ENCODE measurements at places on chromosomes 6 and 20. TPM values are rescaled to one million over a fixed set of nuclear protein-coding genes. Genes with fewer than 3 reads are reported as not detected.

The MAFB gene
- 98.5 TPM for total RNA-seq

The KIAA1586 gene
- total RNA-seq: 12.2 TPM

The LY6G6D gene
- total RNA-seq: not detected

The CTNNBL1 gene
- total RNA-seq: 53.1 TPM

The RAB44 gene
- total RNA-seq: not detected

The CDS2 gene
- 49.6 TPM for total RNA-seq

The HLA-DQB1 gene
- 15.8 TPM for total RNA-seq

The EPB41L1 gene
- total RNA-seq: 38.1 TPM

The FRK gene
- total RNA-seq: 1.3 TPM

The MAP1LC3A gene
- total RNA-seq: 71.6 TPM

The REM1 gene
- 1.4 TPM for total RNA-seq

The PCK1 gene
- total RNA-seq: 267 TPM

The KIF25 gene
- total RNA-seq: 0.65 TPM

The SAMD3 gene
- total RNA-seq: 3.1 TPM

The HCK gene
- 10.0 TPM for total RNA-seq

The SLC12A5 gene
- not detected for total RNA-seq

The TMEM151B gene
- not detected for total RNA-seq

The FOXS1 gene
- not detected for total RNA-seq

The FLRT3 gene
- not detected for total RNA-seq

The PLEKHG1 gene
- 39.1 TPM for total RNA-seq

The ADTRP gene
- total RNA-seq: 0.65 TPM

The OR2B6 gene
- total RNA-seq: not detected

The IL20RA gene
- 0.17 TPM for total RNA-seq

The ATG5 gene
- 37.0 TPM for total RNA-seq

The C6orf58 gene
- total RNA-seq: not detected

The PHF1 gene
- 84.0 TPM for total RNA-seq

The OVOL2 gene
- total RNA-seq: not detected

The TNF gene
- 0.82 TPM for total RNA-seq
